ENCODE measurements at places on chromosomes 3 and 15.

DNA sequence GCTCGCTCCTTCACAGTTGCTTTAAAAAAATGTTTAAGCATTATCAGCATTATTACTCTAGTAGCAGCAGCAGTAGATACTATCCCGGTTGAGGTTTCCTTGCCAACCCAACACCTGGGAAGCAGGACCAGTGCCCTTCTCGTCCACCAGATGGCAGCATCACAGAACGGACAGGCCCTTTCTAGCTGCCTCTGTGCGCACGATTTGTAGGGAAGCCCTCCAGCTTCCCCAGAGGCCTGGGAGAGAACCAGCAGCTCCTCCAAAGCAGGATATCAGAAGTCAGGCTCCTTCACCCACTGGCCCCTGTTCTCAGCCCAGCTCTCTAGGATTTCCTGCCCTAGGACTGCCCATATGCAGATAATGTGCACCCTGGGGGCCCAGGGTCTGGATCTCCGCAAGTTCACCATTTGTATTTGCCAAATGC is 16.8 kb upstream of the ESYT3 start:
- DNase-seq = peak; percentile 89

DNA sequence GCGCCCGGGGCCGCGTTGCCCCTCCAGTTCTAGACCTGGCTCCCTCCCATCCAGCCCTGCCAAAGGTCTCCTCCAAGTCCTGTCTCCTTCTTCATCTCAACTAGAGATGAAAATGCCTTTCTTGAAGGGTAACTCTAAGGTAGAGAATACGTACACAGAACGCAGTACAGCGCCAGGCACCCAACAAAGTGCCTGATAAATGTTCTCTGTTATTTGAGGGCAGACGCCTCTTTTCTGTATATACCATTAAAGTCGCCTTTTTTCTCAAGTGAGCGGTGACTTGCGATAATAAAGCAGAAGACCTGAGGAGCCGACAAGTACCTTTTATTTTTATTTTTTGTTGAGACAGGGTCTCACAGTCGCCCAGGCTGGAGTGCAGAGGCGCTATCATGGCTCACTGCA is 809 bp downstream of the CRTAP start:
- no peak for DNase-seq

GRCh38 chr3:16084887-16085286 is 89.6 kb upstream of the GALNT15 start:
- no peak for DNase-seq

DNA sequence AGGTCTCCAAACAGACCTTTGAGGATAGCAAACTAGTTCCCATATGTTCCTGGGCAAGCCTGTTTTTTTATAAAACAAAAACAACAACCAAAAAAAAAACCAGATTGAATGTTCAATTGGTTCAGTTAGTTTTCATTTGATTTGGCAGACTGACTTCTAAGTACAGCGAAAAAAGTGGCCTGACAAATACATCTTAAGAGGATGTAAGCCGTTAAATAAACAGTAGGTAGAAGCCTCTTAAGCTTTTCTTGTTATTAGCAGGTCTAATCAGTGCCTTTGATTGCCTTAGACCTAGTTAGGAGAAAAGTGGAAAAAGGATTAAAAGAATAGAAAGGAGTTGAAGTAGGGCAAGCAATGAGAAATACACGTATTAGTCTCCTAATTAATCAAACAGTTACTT is 13.2 kb downstream of the TSC22D2 start:
- DNase-seq = no peak

- no peak for DNase-seq
Measured at GRCh38 chr3:16299746-16300145, 34.7 kb downstream of the OXNAD1 start.

DNA sequence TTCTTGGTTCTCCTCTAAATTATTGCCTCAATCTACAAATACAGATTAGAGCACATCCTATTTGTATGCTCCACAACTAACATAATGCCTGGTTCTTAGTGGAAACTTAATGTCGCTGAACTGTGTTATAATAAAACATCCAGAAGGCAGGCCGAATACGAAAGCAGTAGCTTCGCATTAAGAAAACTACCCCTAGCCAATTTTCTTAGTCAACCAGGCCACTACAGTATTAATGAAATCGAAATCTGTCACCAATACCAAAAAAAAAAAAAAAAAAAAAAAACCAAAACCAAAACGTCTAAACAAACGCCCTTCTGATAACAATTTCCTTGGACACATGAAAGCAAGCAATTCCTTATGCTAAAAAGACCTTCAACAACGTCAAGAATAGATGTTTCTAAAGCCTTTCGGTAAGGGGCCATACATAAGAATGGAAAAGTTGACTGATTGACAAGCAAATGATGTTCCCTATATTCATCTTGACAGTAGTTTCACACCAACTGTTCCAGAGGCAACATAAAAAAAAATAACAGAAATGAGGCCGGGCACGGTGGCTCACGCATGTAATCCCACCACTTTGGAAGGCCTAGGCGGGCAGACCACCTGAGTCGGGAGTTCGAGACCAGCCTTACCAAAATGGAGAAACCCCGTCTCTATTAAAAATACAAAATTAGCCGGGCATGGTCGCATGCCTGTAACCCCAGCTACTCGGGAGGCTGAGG is 1.3 kb downstream of the DENND6A start:
- no peak for DNase-seq

DNA sequence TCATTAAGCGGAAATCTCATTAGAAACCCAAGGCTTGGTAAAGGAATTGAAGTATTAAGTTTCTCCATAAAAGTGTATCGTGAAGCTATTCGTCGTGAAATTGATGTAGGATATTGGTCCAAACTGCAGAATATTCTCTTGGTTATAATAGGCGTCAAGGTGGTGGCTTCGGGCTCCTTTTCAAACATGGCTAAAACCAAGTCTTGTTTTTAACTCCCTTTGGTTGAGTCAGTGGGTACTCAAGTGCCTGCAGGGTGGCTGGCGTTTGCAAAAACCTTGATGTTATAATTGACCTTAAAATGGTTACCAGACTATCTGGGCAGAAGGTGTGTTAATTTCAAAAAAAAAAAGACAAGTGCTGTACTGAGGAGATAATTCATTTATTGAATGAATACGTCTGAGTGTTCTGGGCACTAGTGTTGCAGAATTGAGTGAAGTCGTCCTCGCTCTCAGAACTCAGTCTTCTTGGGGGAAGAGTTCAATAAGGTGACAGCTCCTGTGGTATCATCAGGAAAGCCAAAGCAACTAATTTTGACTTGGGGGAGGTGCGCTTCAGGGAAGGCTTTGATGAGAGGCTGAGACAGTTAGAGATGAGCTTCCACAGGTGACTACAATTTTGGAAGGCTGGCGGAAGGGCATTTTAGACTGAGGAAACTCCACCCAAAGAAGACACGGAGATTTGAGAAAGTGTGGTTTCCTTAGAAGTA is 1.5 kb downstream of the UBE2Q2 start:
- DNase-seq = no peak

GRCh38 chr3:181630853-181631252 is 80.9 kb upstream of the SOX2 start:
- DNase-seq = no peak

- no peak for DNase-seq
Measured at GRCh38 chr15:85361323-85361722, 19.1 kb upstream of the AKAP13 start.

GRCh38 chr3:55752911-55753310 is 265.8 kb upstream of the WNT5A start:
- no peak for DNase-seq
